Stimulated activated CD8-positive, alpha-beta memory T cell treated with anti-CD3 and anti-CD28 coated beads, Interleukin-2, amount 100 ng/mL, for 1 hour (primary cell): ENCODE measurements at places on chromosomes 4 and X.
A peak's percentile ranks its signal among the peaks of the same experiment; 100 is the strongest.

DNA sequence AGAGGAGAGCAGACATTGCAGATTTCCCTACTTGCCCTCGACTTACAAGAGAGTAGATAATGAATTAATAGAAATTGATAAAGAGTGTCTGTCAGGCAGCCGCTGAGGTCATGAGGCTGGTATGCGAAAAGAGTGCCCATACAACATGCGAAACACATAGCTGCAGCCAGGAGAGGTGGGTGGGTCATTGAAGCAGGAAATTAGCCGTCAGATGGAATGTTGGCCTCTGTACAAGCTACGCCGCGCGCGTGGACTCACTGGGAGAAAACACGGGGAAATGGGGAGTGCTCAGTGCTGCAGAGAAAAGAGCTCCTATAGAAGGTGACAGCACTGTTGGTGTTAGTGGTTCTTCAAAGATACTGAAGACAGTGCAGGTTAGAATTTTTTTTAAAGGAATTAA lies 125.1 kb downstream of the RAPGEF2 start:
- DNase-seq = no peak

- DNase-seq = no peak
Observed at GRCh38 chr4:92251711-92252110, 52.1 kb upstream of the GRID2 start.

GRCh38 chrX:8832582-8833378 lies 31.6 kb upstream of the FAM9A start:
- no peak for DNase-seq

DNA sequence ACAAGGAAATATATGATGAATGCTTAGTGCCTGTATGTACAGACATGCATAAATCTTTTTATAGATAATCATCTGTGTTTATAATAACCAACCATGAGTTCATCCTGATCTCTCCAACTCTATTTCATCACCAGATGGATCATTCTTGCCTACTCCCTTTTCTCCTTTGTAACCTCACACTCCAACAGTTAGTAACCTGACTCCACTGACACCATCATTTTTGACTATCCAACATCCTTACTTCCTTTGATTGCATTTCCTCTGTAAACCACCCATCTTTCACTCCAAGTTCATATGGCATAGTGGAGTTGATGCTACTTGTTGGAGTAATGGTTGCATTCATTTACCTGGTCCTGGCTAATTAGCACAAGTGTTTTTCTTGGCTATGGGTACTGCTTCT lies 170.6 kb downstream of the ZNF330 start:
- no peak for DNase-seq

DNA sequence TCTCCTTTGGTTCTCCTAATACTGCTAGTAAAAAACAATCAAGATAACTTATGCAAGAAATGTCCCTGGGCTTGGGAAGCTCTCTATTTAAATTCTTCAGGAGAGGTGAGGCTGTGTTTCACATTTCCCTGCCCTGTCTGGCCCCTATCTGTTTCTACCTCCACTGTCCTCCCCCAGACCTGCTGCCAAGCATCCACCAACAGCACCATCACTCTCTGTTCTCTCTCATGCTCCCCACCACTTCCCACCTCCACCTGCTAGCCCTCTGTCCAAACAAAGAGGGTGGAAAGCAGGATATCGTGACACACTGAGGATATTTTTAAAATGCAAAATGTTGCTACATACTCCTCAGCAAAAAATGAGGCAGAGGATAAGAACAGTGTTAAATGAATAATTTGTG lies 88.4 kb upstream of the NAP1L5 start:
- DNase-seq = no peak

GRCh38 chr4:168864821-168865541 lies 145.1 kb downstream of the CBR4 start:
- DNase-seq = no peak

DNA sequence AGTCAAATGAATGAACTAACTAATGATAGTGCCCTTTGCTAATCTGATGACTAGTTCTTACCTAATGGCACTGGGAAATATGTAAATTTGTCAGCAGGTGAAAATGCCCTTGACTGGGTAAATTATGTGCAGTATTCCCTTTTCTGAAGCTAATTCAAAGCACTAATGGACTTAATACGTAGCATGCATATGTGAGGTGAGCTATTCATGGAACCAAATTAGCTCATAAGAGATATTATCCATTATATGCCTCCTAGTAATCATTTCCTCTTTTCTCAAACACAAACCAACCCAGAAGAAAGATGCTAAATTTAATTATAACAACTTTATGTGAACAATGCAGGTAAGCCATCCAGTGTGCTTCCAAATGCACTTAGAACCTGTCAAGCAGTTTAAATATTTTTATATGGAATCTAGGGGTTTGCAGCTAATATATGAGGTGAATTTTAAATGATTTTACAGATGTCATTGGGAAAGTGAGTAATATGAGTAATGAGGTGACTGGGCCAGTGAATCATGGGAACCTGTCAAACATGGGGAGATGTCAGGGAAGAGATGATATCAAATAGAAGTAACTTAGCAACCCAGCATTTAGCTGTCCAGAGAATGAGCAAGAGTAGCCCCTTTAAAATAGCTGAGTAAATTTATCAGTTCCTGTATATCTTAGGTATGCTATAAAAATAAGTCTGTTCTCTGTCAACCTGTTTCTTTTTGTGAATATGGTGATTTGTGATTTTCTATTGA lies 315.0 kb downstream of the AFF2 start:
- DNase-seq = no peak

GRCh38 chr4:73669410-73670183 lies 49.4 kb upstream of the RASSF6 start:
- no peak for DNase-seq

GRCh38 chrX:97490656-97491055 lies 606.9 kb downstream of the RPA4 start:
- DNase-seq = no peak

DNA sequence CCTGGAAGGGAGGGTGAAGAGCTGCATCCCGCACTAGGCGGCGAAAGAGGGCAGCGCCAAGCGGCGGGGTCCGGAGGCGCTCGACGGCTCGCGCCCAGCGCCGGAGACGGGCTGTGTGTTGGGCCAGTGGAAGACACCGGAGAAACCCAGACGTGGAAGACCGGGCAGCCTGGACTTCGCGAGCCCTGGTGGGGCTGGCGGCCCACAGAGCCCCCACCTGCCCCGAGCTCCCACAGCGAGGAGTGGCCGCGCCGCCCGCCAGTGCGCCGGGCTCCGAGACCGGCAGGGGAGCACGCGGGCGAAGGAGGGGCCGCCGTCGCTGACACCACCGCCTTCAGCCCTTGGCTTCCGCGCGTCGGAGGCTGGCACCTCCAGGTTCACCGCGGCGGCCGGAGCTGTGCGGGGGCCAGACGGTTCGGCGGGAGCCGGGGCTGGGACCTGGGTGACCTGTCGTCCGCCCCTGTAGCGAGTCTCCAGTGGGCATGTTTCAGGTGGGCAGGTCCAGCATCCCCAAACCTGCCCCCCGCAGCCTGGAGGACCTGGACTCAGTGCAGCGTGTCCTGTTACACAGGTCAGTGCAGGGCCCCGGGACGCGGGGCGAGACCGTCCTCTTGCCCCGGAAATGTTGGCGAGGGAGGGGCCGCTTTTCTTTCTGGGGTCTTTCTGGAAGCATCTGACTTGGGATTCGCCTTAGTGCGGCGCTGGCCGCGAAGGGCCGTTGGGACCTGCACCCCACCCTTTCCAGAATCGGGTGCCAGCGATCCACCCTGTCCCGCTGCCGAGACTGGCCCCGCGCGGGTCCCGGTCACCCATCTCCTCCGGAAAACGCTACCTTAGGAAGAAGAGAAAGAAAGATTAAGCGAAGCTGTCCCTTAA lies 9.6 kb upstream of the INTU start:
- DNase-seq = no peak

DNA sequence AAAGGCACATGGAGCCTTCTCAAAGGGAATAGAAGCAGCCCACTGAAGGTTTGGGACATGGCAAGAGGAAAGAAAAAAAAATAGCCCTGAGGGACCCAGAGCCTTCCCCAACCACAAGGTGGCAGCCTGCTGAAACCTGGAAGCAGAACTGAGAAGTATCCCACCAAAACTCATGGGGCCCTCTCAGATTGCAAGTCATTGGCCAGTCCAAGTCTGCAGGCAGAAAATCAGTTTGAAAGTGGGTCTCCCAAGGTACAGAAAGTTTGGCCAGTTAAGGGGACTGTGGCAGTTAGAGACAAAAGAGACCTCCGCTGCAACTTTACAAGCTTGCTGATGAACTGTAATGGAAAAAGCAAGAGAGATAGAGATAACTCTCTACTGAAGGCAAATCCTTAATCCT lies 155.8 kb downstream of the ANTXR2 start:
- DNase-seq = peak; percentile 5

- no peak for DNase-seq
Observed at GRCh38 chr4:78571804-78572203, 20.2 kb downstream of the ANXA3 start.

DNA sequence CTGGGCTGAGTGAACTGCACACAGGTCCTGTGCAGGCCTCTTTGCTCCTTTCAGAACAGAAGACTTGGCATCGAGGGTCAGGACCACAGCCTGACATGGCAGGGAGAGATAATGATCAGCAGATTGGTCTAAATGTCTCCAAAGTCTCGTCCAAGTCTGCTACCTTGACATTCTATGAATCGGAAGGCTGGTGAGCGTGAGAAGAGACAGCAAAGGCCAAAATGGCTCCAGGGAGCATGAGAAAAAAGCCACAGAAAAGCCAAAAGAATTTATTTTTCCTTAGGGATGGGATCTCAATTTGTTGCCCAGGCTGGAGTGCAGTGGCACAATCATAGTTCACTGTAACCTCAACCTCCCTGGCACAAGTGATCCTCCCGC lies 32.3 kb upstream of the IQSEC2 start:
- DNase-seq = no peak

DNA sequence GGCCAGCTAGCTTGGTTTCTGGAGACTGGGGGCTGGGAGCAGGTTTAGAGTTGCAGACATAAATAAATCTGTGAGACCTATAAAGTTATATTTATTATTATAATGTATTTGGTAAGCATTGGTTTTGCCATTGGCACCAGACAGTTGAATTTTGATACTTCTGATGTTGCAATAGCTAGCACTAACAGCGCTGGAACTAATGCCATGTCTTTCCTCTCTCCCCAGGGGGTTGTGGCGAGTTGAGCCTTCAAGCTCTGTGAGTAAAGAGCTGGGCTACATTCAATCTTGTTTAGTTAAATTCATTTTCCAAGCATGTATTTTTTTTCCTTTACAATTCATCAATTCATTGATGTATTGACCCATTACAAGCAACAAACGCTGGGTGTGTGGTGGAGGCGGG lies 358.7 kb upstream of the NR3C2 start:
- DNase-seq = no peak

- DNase-seq = no peak
Observed at GRCh38 chrX:7071390-7071789, 76.1 kb upstream of the STS start.

DNA sequence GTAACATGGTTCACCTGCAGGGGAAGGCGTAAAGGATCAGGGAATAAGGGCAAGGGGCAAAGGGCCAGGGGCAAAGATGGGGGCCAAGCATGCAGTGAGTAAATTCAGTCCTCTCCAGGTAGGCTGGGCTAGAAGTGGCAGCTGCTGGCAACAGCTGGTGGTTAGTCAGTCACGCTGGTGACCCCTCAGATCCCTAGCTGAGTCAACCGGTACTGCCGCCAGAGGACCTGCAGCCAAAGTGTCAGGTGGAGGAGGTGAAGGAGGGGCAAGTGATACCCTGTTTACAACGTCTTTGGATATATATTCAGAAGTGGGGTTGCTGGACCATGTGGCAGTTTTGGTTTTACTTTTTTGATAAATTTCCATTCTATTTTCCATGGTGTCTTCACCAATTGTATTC lies 24.6 kb upstream of the NAP1L2 start:
- no peak for DNase-seq

DNA sequence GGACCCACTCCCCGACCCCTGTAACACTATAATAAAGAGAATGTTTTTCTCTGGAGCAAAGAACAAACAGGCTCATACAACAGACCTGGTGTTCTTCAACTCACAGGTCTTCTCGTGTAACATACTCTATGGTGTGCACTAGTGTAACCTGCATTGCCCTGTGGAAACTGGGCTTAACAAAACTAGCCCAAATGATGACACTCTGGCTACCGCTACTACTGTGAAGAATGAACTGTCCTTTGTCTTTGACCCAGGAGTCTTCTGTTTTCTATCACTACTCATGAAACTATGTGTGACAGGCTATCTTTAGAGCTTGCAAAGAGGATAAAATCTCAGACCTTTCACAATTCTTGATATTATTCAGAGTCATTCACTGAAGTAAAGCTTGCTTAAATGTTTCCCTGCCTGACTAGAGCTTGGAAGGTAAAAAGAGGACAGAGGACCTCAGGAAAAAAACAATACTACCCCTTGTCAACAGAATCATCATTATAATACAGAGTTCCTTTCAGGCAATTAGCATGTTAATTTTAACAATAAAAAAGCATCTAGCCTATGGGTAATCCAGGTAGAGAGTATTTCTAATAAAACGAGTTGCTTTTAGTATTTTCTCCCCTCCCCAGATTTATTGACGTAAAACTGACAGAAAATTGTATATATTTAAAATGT lies 59.2 kb downstream of the FSTL5 start:
- no peak for DNase-seq

DNA sequence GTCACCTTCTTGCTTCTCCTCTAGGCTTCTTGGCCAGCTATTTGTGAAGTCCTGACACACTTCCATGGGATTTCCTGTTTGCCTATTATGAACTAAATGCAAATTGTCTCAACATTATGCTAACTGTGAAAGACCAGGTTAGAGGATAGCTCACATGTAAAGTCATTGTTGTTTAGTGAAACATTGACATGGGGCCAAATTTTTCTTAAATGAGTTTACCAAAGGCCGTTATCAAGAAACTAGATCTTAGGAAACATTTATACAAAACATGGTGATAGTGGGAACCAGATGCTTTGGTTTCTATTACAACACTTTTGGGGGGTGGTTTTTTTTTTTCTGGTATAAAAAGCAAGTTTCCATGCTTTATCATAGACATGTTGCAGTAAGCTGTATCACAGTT lies 466.8 kb upstream of the FAM241A start:
- no peak for DNase-seq

- no peak for DNase-seq
Observed at GRCh38 chr4:41934514-41934900, 722 bp upstream of the TMEM33 start.

DNA sequence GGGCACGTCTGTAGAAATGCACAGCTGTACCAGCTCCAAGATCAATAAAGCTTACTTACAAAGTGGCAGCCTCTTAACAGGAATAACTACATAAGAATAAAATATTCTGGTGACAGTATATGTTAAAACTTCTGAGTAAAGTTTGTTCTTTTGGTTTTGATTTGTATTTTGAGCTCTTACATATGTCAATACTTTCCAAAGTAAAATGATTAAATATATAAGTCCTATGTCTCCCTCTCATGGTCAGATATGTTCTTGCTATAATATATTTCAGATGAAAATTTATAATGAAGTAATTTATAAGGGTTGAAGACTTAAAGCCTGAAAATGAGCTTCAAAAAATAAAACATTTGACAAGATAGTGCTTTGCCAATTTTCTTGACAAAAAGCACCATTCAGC lies 254.4 kb downstream of the NPFFR2 start:
- DNase-seq = no peak

GRCh38 chr4:82614838-82615449 lies 53.2 kb upstream of the TMEM150C start:
- DNase-seq = no peak
